Upper lobe of right lung (tissue), 1 donor: ENCODE measurements at places on chromosomes 13 and 19. TPM values are rescaled to one million over a fixed set of nuclear protein-coding genes. Genes with fewer than 3 reads are reported as not detected.

The NLRP4 gene
- not detected for total RNA-seq

The FXYD5 gene
- total RNA-seq = 124 TPM

The ADGRE2 gene
- total RNA-seq = 17.0 TPM

The DKKL1 gene
- total RNA-seq = not detected

The CYP2A7 gene
- total RNA-seq = 1.7 TPM

The ADGRE3 gene
- 17.3 TPM for total RNA-seq

The ZNF793 gene
- 4.2 TPM for total RNA-seq

The SPART gene
- total RNA-seq = 86.8 TPM

The FFAR2 gene
- 2.6 TPM for total RNA-seq
